ENCODE measurements at places on chromosomes 4 and X.

- DNase-seq: no peak
These were observed 11.6 kb upstream of the MND1 start for GRCh38 chr4:153332936-153333335.

DNA sequence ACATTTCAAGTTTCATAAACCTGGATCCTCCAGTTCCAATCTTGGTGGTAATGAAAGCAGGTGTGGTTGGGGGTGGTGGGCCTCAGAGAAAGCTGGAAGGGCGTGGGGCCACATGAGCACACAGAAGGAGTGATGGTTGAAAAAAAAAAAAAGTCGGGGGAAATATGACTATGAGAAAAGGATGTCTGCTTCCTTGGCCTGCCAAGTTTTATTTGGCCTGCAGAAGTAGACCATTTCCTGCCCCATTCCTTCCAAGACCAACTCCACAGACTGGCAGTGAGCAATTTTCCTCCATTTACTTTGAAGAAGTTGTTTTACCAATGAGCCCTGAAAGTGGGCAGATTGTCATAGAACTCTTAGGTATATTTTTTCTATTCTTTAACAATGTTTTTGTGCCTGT is 43.3 kb downstream of the LNX1 start:
- no peak for DNase-seq

- no peak for DNase-seq
These were observed 738.2 kb downstream of the ARAP2 start for GRCh38 chr4:35506161-35506560.

GRCh38 chr4:79201971-79202370 is 123.9 kb downstream of the NAA11 start:
- DNase-seq: no peak

DNA sequence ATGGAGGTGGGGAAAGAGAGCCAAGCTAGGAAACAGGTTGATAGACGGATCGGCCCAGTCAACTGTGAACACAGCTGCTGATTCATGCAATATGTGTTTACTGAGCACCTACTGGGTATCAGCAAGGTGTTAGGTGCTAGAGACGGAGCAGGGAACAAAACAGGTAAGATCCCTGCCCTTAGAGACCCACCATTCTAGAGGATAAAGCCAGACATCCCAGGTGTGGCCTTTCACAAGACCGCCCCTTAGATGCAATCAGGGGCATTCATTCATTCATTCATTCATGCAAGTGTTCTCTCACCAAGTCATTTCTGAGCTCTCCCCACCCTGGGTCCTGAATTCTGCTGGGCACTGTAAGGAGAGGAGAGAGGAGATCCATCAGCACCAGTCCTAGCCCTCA is 20.2 kb upstream of the MTM1 start:
- no peak for DNase-seq

DNA sequence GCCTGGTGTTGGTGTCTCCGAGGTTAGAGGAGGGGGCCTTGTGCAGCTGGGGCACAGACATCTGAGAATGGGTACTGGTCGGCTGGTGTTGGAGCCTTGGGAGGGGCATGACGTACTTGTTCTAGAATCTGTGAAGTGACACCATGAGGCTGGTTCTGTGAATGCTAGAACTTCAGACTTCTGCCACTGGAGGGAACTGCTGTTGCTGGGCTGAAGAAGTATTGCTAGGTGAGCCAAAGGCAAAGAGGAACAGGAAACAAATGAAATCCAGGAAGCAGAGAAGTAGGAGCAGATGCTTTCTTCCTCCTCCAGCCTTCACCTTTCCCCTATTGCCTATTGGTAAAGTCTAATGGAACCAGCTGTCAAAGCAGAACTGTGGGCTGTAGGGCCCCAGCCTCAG is 120.9 kb upstream of the DDIT4L start:
- DNase-seq: no peak

DNA sequence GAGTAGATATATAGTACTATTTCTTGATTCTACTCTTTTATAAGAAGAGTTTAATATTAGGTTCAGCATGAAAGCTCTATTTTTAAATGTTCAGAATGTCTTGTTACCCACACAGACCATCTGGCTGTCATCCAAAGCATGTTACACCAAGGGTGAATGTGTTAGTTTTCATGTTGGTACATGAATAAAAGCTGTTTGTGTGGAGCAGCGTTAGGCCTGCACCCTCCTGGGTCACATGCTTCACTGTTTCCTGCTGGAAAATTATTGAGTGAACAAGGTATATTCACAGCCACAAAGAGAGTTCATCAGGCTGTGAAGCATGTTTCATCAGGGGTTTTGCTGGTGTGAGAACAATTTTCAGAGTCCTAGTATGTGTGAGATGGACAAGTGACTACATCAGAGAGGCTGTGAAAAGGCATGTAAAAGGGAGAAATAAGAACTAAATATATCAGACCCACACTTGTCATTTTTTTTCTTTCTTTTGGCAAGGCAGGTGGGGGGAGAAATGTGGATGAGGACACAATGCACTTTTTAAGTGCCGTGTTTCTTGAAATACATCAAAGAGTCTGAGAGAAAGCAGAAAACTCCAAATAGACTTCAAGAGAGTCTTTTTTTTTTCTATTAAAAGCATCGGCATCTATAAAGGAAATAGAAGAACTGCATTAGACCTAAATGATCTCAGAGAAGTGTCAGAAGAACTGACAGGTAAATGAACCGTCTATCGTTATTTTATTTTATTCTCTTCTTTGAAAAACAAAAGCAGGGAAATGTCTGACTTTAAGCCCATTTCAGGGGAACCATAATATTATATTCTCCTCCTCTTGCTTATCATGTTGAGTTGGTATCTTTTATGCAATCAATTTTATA is 2429.7 kb downstream of the PCDH7 start:
- no peak for DNase-seq

- DNase-seq: no peak
These were observed 2.0 kb upstream of the PROM1 start for GRCh38 chr4:16085822-16086221.
